ENCODE measurements at places on chromosomes 16 and 17.

- no peak for DNase-seq
Measured at GRCh38 chr16:64282181-64282580, 839.7 kb downstream of the CDH11 start.

GRCh38 chr17:53722407-53722806 lies 100.3 kb upstream of the KIF2B start:
- no peak for DNase-seq

DNA sequence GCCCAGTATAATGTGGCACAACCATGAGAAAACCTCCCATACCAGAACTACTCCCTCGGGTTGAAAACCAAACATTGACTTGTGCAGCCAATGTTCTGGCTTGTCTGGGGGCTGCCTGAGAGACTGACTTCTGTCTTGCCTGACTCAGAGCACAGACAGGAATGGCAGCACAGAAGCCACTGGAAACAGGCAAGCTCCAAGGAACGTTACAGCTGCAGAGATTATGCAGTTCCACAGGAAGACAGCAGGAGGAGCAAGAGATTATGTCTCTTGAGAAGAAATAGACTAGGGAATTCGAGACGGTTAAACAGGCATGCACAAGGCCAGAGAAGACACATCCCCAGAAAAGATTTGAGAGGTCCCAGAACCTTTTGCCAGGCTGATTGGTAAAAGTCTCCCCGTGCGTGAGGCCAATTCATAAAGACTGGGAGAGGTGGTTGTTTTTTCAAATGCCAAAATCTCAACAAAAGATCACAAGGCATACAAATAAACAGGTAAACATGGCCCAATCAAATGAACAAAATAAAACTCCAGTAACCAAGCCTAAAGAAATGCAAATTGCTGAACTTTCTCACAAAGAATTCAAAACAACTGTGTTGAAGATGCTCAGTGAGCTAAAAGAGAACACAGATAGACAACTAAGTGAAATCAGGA lies 90.6 kb upstream of the CDH5 start:
- DNase-seq = no peak

DNA sequence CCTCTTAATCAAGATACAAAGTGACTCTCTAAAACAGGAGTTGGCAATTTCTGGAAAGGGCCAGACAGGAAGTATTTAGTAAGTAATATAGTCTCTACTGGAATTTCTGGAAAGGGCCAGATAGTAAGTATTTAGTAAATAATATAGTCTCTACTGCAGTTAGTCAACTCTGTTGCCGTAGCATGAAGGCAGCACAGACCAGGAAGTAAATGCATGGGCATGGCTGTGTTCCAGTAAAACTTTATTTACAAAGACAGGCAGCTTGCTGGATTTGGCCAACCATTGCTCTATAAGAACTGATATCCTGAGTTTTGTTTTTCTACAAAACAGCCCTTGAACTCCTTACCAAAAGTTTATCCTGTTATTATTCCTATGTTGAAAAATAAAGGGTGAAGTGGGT lies 16.9 kb downstream of the LDAF1 start:
- no peak for DNase-seq

DNA sequence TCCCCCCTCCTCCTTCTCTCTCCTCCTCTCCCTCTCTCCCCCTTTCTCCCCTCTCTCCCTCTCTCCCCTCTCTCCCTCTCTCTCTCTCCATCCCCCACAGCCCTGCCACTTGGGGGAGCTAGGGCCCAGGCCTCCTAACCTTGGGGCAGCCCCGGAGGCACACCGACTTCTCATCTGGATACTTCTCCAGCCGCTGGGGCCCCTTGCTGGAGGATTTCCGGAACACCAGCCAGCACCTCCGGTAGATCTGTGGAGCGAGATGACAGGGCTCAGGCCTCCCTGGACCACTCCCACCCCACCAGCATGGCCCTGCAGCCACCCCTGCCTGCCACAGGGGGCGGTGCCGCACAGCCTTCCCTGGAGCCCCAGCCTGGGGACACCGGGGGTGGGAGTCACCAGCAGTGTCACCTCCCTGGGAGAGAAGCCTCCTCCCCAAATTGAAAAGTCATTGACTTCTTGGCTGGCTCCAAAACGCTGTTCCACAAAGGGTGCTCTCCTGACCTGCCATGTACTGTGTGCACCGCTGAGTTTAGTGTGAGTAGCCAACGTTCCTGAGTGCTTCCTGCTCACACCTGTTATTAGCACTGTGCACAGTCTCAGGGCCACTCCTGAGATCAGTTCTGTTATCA lies 10.5 kb downstream of the DOK4 start:
- peak; percentile 64 for DNase-seq

- DNase-seq = no peak
Measured at GRCh38 chr16:30997725-30998711, 12.4 kb downstream of the STX1B start.

DNA sequence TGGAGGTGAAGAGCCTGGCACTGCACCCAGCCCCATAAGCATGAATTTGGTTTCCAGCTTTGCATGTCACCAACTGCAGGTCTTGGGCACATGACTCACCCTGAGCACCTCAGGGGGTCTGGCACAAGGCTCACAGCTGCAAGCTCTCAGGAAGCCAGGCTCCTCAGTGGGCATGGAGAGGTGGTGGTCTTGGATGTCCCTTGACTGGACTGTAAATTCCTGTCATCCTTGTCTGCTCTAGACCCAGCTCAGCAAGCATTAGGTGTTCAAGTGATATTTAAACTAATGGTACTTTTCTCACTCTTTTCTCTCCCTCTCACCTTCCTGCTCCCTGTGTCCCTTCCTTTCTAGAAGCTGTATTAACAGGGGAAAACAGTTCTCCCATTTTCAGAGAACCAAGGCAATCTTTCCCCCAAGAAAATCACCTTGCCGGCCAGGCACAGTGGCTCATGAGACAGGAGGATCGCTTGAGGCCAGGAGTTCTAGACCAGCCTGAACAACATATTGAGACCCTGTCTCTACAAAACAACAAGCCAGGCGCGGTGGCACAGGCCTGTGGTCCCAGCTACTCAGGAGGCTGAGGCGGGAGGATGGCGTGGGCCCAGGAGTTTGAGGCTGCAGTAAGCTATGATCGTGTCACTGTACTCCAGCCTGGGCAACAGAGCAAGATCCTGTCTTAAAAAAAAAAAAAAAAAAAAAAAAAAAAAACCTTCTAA lies 5.1 kb upstream of the KIFC3 start:
- no peak for DNase-seq

- DNase-seq = no peak
Measured at GRCh38 chr17:77441940-77442339, 301.2 kb downstream of the SEC14L1 start.

DNA sequence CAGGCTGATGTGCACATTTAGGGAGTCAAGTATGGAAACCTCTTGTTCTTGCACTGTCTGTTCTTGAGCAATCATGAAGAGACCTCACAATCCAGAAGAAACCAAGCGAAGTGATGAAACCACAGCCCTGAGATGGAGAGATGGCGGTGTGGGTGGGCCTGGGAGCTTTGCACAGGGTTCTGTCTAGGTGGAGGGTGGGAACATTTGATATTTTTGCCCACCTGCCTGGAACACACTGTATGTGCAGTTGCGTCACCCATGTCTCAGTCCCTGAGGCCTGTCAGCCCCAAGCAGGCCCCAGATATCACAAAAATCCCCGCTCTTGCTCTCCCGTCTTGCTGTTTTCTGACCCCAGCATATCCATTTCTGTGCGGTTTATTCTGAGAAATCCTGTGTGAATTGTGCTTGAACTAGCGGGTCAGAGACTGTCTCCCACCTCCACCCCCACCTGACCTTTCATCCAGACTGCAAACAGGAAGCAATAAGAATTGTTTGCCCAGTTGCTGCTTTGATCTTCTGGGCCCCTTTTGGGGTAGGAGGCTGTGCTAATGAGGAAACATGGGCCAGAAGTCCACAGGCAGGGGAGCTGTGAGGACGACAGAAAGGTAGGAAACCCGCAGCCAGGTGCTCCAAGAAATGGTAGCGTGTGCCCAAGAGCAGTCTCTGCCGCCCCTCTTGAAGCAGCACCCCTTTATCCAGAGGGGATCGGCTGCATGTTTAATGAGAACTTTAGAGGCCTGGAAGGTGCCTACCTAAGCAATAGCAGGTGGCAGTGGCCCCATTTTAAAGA lies 183.8 kb downstream of the CCDC182 start:
- no peak for DNase-seq

DNA sequence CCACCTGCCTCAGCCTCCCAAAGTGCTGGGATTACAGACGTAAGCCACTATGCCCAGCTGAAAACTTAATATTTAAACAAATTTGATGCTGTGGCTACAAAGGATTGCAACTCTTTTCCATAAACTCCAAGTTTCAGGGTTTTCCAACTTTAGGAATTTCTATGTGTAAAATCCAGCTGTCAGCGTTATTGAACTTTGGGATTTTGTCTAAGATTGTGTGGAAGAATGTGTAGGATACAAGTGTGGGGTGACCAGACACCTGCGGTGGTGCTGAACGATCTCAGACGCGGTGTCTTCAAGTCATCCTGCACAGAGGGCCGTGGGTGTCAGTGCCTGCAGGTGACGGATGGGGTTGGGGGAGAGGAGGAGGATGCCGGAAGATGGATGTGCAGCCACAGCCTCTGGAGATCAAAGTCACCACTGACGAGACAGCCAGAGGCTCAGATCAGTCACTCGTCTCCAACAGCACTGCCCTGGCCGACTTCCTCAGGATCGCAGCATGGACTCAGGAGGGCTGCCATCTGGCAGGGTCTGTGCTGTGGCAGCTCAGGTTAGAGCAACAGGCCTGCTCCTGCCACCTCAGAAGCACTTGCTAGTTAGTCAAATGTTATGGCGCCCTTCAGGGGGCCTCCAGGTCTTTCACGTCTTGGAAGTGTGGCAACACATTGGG lies 13.0 kb downstream of the ACSF3 start:
- DNase-seq = no peak

DNA sequence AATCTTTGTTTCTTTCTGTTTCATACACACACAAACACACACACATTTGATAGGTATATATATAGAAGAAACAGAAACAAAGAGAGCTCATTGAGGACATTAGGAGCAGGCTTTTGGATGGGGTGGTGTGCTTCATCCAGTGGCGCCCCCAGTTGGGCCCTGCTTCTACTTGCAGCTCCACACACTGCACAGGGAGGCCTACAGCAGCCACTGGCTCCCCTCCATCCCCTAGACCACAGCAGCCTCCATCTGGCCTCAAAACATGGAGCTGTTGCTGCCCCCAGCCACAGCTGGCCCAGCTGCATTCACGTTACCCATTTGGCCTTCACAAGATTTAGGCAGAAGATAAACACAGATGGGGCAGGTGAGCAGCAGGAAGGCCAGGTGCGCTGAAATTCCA lies 33.1 kb upstream of the NF1 start:
- DNase-seq = no peak

DNA sequence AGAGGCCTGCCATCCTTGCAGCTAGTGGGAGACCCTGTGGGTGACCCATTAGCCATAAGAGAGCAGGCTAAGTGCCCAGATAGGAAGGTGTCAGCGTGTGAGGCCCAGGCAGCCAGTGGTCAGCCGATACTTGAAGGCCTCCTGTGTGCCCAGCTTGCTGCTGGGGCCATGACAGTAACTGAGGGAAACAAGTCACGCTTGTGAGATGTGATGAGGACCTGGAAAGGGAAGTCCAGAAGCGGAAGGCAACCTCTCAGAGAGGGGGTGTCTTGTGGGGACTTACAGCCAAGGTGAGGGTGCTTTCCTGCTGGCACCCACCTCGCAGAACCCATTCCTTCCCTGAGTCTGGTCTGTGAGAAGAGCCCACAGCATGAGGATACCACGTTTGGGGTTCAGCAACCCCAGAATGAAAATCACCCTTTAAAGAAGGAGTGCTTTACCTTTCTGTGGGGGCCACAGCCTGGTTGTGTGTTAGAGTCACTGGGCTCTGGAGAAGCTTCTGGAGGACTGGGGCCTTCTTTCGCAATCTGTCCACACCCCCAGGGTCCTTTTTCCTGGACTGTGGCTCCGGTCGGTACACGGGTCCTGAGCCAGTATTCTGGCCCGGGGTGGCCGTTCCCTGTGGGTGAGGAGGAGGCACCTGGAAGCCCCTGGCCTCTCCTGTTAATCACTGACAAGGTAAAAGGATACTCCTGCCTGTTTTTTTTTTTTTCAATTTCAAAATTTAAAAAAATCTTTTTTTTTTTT lies 53.9 kb downstream of the PLCG2 start:
- DNase-seq = no peak

DNA sequence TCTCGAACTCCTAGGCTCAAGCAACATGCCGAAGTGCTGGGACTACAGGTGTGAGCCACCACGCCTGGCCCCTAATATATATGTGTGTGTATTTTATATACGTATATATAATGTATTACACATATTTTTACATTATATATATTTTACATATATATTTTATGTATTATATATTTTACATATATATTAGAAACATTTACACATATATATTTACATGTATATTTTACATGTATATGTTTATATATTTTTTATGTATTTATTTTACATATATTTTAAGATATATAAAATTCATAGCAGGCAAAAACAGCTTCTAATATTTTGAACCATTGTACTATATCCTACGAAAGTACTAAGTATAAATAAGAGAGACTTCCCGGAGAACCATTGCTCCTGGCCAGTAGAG lies 455.1 kb downstream of the XYLT1 start:
- no peak for DNase-seq

All from activated T-cell treated with anti-CD3 and anti-CD28 coated beads for 24 hours (primary cell).